ENCODE measurements at places on chromosomes 6 and 20. TPM values are rescaled to one million over a fixed set of nuclear protein-coding genes. Genes with fewer than 3 reads are reported as not detected.

- no peak for DNase-seq
Measured at GRCh38 chr6:39773782-39774181, 18.4 kb upstream of the DAAM2 start.

- no peak for DNase-seq
Measured at GRCh38 chr20:34412453-34412852, 49.4 kb downstream of the ITCH start.

- no peak for DNase-seq
Measured at GRCh38 chr6:45477790-45478189, 100.1 kb upstream of the SUPT3H start.

GRCh38 chr6:169247991-169248390, 5.7 kb downstream of the THBS2 start:
- no peak for DNase-seq

GRCh38 chr20:32062776-32063170, 10.7 kb downstream of the HCK start:
- DNase-seq = no peak

- no peak for DNase-seq
Measured at GRCh38 chr6:162497389-162497788, 230.2 kb downstream of the PRKN start.

- no peak for DNase-seq
Measured at GRCh38 chr6:163318071-163318786, 96.3 kb upstream of the QKI start.

DNA sequence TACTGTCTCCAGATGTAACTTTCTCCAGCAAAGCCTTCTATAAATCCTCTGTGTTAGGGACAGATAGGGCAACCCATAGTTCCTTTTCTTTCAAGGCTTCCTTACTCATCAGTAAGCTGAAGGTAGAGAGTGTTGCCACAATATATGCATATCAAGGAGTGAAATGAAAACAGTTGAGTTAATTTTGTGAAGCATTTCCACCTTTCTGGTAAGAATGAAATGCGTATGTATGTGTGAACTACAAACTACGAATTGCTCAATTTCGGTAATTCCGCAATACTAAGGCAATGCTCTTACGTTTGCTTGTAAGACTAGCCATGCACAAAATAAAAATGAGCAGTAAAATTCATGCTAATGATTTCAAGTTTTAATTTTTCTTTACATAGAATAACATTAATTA, 61.2 kb upstream of the HBS1L start:
- no peak for DNase-seq

DNA sequence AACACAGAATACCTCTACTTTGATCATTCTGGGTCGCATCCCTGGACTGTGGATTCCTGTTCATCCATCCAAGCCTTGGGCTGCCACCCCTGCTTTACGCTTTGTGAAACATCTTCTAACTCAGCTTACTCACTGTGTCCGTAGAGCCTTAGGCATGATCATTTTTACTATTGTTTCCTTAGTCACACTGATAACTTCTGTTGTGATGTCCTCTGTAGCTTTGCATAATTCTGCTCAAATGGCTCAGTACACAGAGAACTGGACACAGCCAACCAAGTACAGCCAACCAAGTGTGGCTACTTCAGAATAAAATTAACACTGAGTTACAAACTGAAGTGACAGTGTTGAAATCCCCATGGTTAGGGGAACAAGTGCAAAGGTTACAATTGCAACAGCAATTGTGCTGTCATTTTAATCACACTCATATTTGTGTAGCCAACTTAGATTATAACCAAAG, 8.6 kb upstream of the FKBP1A start:
- no peak for DNase-seq

- DNase-seq = no peak
Measured at GRCh38 chr20:41654884-41655283, 36.7 kb upstream of the CHD6 start.

DNA sequence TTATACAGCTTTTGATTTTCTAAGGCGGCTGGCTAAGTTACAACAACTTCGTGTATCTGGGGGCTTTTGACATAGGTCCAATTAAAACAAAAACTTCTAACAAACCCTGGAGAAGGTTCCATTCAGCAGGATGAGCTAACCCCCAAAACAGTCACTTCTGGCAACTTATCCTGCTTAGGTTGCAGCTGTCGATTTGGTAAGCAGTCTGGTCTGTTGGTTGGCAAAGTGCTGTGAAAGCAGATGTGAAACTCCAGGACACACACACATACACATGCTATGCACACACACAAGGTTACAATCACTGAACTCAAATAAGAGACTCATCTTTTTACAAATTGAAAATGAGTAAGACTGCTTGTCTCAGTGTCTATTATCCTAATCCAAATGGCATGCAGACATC, 119.0 kb upstream of the STMND1 start:
- DNase-seq = peak; percentile 76

DNA sequence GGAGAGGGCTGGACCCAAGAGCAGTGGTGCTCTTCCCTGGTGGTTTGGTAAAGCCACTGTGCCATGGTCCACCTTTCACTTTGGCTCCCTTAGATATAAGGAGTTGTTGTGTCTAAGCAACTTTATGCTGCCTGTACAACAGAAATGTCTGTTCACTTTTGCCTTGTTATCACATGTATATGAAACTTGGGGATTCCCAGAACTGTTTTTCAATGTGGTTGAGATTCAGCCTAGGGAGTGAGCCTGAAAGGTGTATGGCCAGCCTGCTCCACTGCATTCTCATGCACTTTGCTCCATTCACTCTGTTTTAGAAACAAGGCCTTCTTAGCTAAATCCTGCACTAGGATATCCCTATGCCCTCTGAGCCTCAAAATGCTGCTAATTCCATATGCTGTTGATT, 234.5 kb upstream of the THEMIS start:
- no peak for DNase-seq

GRCh38 chr20:46267108-46268105, 40.9 kb downstream of the CDH22 start:
- no peak for DNase-seq

DNA sequence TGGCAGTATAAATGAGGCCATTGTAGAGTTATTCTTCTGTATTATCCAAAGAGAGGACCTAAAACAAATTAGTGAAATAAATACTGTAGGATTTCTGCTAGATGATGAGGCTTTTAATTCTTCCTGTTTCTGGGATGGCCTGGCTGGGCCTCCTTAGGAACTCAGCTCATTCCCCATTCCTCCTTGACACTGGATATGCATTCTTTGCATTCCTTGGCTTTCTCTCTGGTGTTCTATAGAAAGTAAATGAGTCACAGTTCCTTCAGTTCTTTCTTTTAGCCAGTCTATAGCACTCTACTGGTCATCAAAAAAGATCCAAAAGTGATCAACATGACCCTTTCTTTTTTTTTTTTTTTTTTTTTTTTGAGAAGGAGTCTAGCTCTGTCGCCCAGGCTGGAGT, 8.6 kb downstream of the OR10C1 start:
- no peak for DNase-seq

GRCh38 chr6:49782293-49782692, 4.8 kb downstream of the PGK2 start:
- DNase-seq = no peak

GRCh38 chr20:35145141-35145564, 2.0 kb downstream of the EDEM2 start:
- no peak for DNase-seq

DNA sequence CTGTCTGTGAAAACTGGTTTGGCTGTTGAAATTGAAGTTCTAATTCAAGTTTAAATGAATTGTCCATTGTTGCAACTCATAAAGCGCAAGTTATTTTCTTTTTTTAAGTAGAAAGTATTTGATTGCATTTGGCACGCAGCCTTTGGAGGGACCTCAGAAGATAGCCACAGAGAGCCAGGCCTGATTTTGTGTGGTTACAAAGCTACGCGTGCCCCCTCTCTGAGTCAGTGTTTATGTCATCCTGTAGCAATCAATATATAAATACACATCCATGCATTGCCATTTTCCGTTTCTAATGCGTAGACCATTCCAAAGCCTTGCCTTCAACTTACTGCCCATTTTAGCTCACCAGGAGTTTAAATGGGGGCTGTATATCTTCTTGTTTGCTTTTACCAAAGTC, 173.2 kb downstream of the TMEM242 start:
- DNase-seq = no peak

- DNase-seq = no peak
Measured at GRCh38 chr6:13415283-13415682, 72.1 kb downstream of the GFOD1 start.

DNA sequence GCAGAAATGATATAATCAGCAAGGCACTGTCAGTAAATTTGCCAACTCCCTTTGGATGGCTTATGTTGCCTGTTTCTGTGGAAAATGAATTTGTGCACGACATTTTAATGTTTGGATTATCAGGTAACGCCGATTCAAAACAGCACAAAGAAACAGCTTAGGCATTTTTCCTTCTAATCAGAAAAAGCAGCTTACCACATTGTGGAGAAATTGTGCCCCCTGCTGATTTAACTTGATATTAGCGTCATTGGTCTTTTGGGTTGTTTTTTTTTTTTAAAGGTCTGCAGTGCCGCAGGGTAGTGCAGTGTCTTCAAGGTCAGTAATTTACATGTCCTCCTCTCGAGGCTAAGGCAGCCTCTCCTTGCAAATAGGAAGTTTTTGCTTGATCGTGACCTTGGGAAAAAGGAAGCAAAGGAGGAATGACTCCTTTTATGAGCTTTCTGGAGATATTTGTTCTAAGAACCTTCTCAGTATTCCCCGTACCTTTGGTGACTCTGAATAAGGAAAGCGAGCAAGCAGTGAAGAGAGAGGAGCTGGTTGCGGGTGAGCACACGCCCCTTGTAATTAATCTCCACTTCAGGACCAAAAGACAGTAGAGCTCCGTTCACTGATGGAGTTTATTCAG, 79.1 kb downstream of the ELOVL4 start:
- DNase-seq = peak; percentile 16

- DNase-seq = no peak
Measured at GRCh38 chr20:3248167-3248992, 9.4 kb upstream of the SLC4A11 start.

- DNase-seq = no peak
Measured at GRCh38 chr20:33863440-33864323, 52.5 kb downstream of the CHMP4B start.

DNA sequence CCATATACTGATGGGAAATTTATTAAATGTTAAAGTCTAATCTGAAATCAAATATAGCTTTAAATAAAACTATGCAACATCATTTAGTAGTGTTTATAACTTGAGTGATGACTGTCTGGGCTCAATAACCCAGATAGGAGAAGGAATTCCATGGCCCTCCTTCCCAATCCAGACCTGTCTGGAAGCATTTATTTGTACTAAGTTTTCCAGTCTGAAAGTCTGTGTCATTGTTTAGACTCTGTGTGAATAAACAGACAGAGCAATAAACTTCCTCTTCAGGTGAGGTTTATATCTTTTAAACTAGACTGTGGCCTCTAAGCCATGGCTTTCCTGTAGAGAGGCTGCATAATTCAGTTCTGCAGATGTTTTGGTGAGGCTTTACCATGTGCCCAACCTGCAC, 176.4 kb downstream of the SOX4 start:
- DNase-seq = no peak

- no peak for DNase-seq
Measured at GRCh38 chr6:15336900-15337560, 91.2 kb downstream of the JARID2 start.

- peak; percentile 50 for DNase-seq
Measured at GRCh38 chr6:27836783-27837624, 75.2 kb downstream of the OR2B2 start.

- DNase-seq = no peak
Measured at GRCh38 chr6:6825193-6825784, 236.8 kb downstream of the LY86 start.

DNA sequence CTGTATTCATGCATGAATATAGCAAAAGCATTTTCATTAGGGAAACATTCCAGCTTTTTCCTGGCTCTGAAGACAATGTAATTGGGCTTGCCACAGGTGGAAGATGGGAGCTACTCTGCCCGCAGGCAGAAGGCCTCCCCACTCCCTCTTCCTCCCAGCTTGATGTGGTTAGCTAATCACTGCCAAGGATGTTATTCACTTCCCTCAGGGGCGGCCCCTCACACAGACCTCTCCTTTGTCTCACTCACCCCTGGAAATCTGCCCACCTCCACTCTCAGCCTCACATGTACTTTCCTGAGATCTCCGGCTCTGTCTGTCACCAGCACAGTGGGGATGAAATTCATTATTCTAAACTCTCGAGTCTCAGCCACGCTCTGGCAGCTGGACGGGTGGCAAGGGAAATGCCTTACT, 100.7 kb downstream of the ANKRD60 start:
- peak; percentile 40 for DNase-seq

DNA sequence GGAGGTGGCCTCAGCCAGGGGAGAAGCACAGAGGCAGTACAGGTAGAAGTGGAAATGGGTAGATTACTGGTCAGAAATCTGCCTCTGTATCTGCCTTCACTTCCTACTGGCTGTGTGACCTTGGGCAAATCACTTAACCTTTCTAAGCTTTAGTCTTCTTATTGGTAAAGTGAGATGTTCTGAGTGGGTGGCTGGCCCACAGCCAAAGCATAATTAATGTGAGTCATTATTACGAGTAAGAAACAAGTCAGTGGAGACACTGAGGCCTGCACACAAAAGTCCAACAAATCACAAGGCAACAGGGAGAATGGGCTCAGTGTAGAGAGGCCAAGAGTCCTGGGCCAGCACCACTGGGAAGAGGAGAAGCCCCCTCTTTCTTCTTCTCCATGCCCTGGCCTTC, 39.1 kb downstream of the NRN1 start:
- no peak for DNase-seq

DNA sequence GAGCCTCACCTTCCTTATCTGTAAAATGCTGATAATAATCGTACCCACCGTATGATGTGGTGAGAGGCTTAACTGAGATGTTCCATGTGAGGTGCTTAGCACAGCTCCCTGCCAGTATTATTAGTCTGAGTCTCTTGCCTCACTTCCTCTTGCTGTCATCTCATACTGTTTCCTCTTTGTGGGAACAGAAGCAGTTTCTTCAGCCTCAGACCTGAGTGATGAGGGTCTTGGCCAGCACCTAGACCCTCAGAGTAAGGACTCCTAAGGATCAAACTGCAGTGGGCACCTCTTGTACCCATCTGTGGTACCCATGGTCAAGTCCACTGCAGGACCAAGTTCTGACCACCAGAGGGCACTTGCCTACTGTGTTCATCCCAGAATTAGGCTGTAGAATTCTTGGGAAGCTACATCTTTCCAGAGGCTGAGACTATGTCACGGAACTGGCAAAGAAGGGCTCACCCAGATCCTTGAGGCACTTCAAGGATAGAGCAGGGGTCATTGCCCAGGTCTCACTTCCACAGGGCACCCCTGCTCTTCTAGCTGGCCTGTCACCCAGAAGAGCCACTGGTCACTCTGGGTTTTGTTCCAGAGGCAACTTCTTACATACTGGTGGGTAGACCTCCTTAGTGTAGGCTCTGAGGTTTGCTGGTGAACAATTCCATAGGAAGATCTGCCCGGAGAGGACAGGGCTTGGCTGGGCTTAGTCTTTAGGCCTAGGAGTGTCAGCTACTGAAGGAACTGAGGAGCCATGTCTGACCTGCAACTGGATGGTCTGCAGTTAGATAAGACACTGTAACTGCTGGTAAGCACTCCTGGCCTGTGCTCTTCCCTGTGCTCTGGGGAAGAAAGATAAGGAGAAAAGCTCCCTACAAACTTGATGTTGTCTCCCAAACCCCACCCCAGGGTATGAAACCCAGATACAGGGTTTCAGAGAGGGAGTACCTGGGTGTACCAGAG, 20.6 kb upstream of the SGK2 start:
- DNase-seq = no peak

Gene SLC25A27
- 1.6 TPM for polyA plus RNA-seq

Gene ARMH2
- polyA plus RNA-seq = not detected

Gene SOBP
- not detected for polyA plus RNA-seq

Gene STMND1
- polyA plus RNA-seq = 0.05 TPM

Gene ADGRG6
- 32.9 TPM for polyA plus RNA-seq

Gene PPIL1
- polyA plus RNA-seq = 34.8 TPM

Gene SOX18
- not detected for polyA plus RNA-seq

Gene CD40
- 11.6 TPM for polyA plus RNA-seq

Gene AIF1
- polyA plus RNA-seq = not detected

Gene GRIK2
- 30.0 TPM for polyA plus RNA-seq

Measured in BJ (cell line).